ENCODE measurements at places on chromosomes 13 and 19. TPM values are rescaled to one million over a fixed set of nuclear protein-coding genes. Genes with fewer than 3 reads are reported as not detected.

DNA sequence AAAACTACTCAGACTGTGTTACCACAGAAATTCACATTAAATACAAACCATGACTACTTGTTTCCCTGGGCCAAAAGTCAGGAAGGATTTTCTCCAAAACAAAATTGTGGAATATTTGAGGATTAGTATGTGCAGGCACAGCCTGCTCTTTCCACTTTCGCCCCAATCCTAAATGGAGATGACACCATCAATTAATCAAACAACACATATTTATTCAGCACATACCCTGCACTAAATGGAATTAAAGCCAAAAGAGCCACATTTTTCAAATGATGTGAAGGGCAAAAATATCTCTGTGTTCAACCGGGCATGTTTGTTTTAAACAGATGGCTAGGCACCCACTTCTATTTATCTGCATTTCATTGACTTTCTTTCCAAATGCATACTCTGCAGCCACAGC lies 523.1 kb downstream of the DCT start:
- no peak for DNase-seq

ABHD13 gene
- 7.8 TPM for polyA plus RNA-seq

- no peak for DNase-seq
Observed at GRCh38 chr19:55520691-55521292, 16.1 kb downstream of the SBK2 start.

- DNase-seq: no peak
Observed at GRCh38 chr19:14404312-14404711, 14.8 kb downstream of the DDX39A start.

ATP4A gene
- not detected for polyA plus RNA-seq

NCR1 gene
- 0.30 TPM for polyA plus RNA-seq

DNA sequence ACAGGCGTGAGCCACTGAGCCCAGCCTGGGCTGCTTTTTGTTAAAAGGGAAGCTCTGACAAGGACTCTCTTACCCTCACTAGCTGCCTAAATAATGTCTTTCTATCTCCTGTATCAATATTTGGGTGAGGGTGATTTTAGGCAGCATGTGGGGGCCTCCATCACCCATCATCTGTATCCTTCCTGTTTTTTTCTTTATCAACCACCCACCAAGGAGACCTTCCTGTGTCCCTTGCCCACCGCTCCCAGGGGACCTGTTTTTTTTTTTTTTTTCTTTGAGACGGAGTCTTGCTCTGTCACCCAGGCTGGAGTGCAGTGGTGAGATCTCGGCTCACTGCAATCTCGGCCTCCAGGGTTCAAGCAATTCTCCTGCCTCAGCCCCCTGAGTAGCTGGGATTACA lies 5.4 kb upstream of the NDUFB7 start:
- DNase-seq: no peak

DNA sequence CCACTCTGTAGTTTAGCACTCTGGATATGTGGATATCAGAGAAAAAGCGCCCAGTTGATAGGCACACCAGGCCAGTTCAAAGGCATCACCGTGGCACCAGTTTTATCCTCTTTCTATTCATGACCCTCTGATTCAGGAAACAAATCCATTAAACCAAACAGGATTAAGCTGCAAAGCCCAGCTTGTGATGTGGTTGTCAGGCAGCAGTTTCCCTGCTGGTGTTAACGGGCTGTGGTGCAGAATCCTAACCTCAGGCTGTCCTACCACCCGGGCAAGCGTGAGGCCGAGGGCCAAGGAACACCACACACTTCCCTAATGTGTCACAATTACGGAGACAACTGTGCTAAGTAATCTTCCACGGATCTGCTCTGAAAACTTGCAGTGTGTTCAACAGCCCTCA lies 209.1 kb downstream of the OLFM4 start:
- DNase-seq: no peak

- DNase-seq: no peak
Observed at GRCh38 chr19:30136611-30137195, 194.7 kb downstream of the URI1 start.

Data from lung (tissue), 17 donors.